SK-N-SH treated with all-trans-retinoic acid at 6 μM for 48 hours (cell line): ENCODE measurements at places on chromosomes 12 and 14.
A peak's percentile ranks its signal among the peaks of the same experiment; 100 is the strongest.

DNA sequence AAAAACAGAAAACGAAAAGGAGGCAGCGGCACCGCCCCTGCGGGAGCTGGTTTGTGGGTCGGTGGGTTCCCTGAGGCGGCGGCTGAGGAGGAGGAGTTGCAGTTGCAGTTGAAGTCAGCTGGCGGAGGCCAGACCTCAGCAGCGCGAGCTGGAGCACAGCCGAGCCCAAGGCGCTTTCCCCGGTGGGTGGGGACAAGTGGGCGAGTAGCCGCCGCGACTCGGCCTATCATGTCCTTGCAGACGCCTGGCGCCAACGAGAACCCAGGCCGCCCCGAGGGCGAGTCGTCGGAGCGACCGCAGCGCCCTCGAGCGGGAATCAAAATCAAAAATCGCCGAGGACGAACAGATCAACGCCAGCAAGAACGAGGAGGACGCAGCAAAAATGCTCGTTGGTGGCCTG, 12.7 kb upstream of the CLEC1A start:
- ATAC-seq = no peak

- no peak for ATAC-seq
These were observed 179.6 kb downstream of the TMTC2 start for GRCh38 chr12:82866227-82866775.

- ATAC-seq = no peak
These were observed 39.7 kb downstream of the LRCOL1 start for GRCh38 chr12:132570635-132571034.

GRCh38 chr12:28946361-28946760, 202.7 kb upstream of the FAR2 start:
- no peak for ATAC-seq

- peak; percentile 38; the same call in 1 of the 3 replicates for ATAC-seq
These were observed 240.6 kb downstream of the CPNE8 start for GRCh38 chr12:38664661-38665269.

GRCh38 chr12:62401631-62402030, 65.0 kb upstream of the MON2 start:
- no peak for ATAC-seq

GRCh38 chr14:89728964-89729363, 225.6 kb downstream of the EFCAB11 start:
- ATAC-seq = no peak

- no peak for ATAC-seq
These were observed 56.6 kb downstream of the WDR20 start for GRCh38 chr14:102196039-102196901.

DNA sequence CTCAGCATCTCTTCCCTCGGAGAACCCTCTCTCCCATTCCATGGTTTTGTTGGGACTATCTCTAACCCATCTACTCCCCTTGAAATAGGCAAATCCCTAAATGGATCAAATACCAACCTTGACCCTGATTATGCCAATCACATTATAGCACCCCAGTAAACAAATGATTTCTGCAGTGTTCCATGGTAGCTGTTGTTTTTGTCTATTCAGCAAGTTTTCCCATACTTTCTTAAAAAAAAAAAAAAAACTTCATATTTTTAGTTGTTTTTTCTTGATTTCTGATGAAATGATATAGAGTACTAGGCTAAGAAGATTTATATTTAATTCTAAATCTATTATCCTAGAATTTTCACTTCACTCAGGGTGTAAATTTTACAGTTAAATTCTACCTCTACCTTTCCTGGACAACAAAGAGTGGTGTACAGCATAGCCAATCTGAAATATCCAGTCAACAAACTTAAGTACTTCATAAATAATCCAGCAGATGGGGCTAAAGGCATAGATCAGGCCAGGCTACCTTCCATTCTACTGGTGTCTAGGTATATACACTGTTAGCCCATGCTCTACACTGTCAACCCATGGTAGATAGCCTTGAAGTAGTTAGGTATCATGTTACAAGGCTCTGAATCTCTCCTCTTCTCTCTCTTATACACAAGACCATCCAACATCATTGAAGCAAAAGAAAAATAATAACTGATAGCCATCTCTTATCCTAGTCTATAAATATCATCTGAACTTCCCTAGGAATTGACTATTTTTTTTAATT, 82.2 kb downstream of the PLEKHG7 start:
- peak; percentile 99 for ATAC-seq

DNA sequence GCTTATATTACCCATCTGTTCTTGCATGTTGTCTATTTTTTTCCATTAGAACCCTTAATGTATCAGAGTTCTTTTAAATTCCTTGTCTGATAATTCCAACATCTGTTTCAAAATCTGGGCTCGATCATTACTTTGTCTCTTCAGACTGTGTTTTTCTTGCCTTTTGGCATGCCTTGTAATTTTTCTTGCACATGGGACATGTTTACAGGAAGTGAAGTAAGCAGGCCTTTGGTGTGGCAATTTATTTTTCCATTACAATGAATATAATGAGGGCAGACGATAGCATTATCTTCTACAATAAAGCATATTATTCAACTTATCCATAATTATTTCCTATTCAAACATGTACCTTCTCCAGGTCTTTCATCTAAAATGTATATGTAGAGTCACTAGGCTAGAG, 48.3 kb downstream of the STXBP6 start:
- ATAC-seq = no peak

DNA sequence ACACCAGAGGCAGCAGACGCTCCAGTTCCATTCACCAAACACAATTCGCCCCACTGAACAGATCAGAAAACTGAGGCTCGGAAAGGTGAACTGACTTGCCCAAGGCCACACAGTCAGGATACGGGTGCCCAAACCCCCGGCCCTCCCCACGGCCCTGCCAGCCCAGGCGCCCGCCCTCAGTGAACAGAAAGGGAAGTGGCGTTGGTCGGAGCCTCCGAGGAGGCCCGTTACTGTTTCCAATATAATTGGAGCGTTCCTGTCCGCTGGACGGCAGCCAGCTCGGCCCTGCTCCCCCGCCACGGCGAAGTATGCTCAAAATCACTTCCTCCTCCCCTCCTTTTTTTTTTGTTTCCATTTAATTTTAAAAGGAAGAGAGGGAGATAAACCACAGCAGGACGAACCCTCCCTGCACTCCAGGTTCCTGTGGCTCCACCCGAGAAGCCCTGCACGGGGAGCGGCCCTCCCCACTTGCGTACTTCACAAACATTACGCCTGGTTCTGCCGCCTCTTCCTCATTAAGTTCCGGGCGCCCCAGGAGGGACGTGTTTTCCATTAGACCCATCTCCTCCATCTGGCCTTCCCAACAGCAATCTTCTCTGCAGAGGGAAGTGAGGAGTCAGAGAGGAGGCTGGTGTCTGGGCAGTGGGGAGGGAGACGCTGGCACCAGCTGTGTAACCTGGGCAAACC, 61.1 kb downstream of the NCOR2 start:
- ATAC-seq = peak; percentile 67
